Foreskin keratinocyte (primary cell): ENCODE measurements at places on chromosomes 3 and 15.

- no peak for DNase-seq
Observed at GRCh38 chr3:182406786-182407185, 386.5 kb upstream of the ATP11B start.

DNA sequence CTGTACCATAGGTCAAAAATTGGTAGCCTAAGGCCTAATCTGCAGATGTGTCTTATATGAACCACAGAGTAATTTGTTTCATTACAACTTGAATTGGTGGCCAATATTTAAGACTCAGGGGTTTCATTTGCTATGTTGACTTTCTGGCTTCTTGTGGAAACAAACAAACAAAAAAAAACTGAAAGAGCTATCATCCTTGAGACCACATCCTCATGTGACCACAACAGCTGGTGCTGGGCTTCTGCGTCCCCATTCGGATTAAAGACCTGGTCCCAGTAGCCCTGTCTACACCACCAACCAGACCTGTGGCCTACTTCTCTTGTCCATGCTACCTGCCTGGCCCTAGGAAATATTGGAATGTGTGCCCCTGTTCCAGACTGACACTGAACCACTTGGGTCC, 61.7 kb downstream of the STRIT1 start:
- no peak for DNase-seq

- peak; percentile 72 for DNase-seq
Observed at GRCh38 chr3:72678867-72679266, 169.4 kb downstream of the SHQ1 start.

DNA sequence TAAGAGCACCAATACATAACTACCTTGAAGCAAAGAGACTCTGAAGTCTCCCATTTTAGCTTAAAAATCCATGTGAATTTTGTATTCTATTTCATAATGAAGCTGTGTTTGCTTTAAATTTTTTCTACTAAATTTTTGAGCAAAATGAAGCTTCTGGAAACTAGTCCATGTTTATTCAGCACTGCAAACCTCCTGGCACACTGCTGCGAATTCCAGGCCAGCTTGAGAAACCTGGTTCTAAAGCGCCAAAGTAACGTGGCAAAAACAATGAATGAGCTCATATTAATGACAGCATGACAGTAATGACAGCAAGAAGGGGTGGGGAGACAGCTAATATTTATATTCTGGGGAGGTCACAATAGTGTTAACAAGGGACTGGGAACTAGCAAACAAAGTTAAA, 25.7 kb downstream of the CEP152 start:
- no peak for DNase-seq

- DNase-seq = no peak
Observed at GRCh38 chr15:74631408-74631807, 15.8 kb downstream of the CLK3 start.

- DNase-seq = peak; percentile 36
Observed at GRCh38 chr3:119891944-119892721, 110.2 kb downstream of the NR1I2 start.

DNA sequence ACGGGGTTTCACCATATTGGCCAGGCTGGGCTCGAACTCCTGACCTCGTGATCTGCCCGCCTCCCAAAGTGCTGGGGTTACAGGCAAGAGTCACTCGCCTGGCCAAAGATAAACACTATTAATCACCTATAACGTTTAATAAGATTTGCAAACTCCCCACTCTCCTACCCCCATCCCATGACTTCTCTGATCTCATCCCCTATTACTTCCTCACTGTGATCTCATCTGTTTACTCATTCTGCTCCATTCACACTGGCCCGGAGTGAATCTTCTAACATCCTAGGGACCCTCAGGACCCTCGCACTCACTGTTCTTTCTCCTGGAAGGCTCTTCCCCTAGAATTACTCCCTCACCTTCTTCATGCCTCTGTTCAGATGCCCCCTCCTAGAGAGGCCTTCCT, 78.9 kb downstream of the DGKG start:
- no peak for DNase-seq

GRCh38 chr3:10370429-10370828, 49.5 kb upstream of the SEC13 start:
- no peak for DNase-seq

GRCh38 chr3:120457827-120458226, 7.0 kb upstream of the FSTL1 start:
- DNase-seq = no peak

DNA sequence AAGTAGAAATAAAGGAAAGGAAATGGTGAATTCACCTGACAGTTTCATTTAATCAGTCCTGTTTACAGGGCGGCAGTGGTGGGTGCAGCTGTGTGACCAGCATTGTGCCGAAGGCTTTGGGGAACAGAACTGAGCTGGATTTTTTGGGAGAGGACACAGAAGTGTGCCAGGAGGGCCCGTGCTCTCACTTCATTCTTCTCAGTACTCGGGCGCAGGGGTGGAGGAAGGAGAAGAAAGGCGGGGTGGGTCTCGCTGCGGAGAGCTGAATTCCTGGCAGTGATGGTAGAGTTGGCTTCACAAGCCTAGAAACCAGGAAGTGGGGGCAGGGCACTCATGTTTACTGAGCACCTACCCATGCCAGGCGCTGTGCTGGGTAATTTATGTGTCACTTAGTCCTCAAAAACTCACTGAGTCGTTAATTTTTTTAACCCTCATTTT, 64.6 kb downstream of the CRTC3 start:
- peak; percentile 11 for DNase-seq

- DNase-seq = no peak
Observed at GRCh38 chr15:74129586-74130154, 716 bp upstream of the ISLR2 start.

DNA sequence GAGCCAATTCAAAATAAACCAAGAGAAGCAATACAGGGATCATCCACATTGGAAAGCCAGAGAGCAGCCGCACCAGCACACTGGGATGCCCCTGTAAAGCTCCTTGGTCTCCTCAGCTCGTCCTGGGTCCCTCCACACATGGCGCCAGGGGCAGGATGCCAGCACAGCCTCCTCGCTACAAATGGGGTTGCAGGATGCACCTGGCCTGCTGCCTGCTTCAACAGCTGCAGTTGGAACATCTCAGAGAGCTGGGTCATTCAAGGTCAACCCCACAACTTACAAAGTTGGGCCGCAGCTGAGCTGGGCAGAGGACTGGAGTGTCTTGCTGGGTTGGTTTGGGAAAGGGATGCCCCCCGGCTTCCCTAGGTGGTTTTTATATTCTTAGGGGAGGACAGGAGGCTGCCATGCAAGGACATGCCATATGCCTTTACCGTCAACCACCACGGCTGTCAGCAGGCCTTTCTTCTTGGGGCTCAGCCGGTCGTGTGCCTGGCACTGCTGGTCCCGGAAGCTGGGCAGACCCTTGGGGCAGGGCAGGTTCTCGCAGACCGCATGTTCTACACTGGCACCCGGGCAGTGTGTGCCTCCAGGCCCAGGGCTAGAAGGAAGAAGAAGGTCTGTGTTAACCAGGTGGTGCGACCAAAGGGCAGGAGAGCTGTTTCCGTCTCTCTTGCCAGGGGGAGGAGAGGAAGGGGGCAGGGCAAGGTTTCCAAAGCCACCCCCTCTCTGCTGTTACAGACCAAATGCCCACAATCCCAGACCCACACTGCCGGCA, 225.2 kb downstream of the ADAMTS17 start:
- no peak for DNase-seq

DNA sequence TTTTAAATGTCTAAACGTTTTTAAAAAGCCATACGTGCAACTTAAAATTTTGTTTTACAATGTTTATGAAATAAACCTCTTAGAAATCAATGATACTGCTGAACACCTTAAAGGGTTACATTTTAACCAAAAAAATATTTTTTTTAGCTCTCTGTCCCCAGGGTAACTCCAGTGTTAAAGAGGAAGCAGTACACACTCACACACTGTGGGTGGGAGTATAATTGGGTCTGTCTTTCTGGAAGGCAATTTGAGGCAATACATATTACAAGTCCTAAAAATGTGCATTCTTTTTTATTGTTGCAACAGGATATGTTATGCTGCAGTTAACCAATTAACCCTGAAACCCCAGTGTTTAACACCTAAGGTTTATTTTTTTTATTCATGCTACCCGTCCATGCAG, 34.1 kb downstream of the WHAMM start:
- DNase-seq = no peak

GRCh38 chr3:180284331-180285110, 247.8 kb upstream of the PEX5L start:
- no peak for DNase-seq

DNA sequence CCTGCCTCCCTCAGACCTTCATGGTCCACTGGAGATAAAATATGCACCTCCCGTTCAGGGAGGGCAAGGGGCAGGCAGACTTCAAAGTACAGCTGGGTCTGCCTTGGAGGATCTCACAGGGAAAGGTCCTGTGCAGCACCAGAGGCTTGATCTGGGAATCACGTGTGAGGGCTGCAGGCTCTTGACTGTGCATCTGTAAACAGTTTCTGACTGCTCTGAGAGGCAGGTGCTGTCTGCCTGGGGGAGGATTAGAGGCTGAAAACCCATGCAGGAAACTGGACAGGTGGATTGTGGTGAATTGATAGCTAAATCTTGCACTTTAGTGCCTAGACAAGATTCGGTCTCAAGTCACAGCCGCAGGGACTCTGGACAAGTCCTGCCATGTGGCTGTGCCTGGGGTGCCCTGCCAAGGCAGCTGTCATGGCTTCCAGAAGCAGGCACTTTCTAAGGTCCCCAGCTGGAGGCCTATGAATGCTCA, 239.3 kb downstream of the EPHB1 start:
- no peak for DNase-seq

DNA sequence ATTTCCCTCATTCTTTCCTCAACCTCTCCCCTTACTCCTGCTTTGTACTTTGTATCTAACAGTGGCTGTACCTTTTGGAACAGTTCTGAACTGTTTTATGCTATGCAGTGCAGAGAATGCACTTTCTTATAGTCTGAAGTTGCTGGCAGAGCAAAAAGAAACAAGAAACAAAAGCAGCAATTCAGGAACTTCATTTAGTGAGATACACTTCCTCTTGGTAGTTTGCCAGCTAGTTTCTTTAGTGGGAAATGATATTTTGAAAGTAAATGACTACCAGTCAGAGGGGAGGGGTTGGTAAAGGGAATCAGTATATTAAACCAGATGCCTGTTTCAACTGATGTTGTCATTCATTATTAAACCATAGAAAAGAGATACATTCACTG, 55.0 kb upstream of the CHD2 start:
- DNase-seq = no peak
